ENCODE measurements at places on chromosomes 5 and 9. TPM values are rescaled to one million over a fixed set of nuclear protein-coding genes. Genes with fewer than 3 reads are reported as not detected.

DNA sequence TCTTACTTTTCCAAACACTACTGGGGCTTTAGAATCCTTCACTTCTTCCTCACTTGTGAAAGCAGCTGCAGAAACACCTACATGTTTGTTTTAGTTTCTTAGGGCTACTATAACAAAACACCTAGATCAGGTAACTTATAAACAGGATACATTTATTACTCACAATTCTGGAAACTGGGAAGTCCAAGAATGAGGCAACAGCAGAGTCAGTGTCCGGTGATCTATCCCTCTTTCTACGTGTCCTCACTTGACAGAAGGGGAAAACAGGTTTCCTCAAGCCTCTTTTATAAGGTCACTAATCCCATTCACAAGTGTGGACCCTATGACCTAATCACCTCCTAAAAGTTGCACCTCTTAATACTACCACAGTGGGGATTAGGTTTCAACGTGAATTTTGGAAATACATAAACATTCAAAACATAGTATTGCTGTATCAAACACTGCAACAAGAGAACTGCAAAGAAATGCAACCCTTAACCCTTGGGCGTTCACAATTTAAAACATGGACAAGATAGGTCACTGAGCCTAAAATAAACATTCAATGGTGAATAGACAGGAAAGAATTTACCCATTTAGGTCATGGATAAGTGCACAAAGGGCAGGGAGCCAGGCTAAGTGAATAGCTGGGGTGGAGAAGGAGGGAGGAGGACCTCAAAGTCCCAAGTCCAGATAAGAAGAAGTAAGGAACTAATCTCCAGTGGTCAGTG, 104.3 kb downstream of the PIK3R1 start:
- H3K36me3 ChIP-seq: no peaks in the 10 kb centered on the region
- no peak overlapping the region for H3K4me3 ChIP-seq
- H3K4me1 ChIP-seq: no peaks in the 10 kb centered on the region
- H3K27ac ChIP-seq: no peak overlapping the region
- no peaks in the 10 kb centered on the region for H3K27me3 ChIP-seq

DNA sequence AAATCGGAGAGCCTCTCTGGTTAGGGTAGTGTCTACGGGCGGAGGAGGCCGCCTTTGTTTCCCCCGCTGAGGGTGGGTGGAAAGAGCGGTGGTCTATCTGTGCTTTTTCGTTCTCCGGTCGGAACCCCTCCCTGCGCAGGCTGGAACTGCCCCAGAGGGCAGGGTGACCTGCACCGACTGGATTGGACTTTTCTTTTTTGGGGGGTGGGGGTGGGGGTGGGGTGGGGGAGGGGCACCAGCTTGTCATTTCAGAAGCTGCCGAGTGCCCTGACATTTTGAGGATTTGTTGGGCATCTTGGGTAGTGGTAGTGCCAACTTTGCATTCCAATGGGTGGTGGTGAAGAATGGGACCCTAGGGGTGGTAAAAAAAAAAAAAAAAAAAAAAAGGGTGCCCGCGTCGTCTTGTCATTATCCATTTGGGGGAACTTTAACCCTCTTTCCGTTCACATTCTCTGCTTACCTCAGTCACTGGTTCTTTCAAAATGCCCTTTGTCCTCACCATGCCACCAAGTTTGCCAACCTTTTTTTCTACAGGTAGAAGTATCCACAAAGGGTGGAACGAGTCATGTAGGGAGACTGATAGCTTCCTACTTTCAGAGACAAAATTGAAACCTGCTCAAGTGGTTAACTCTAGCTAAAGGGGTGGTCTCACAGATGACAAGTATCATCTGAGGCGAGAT, 1.3 kb downstream of the UBE2R2 start:
- H3K27ac ChIP-seq: peak overlapping the region; percentile 99
- peak overlapping the region; percentile 90 for H3K4me3 ChIP-seq
- H3K36me3 ChIP-seq: no peaks in the 10 kb centered on the region

- DNase-seq: no peak
- H3K27ac ChIP-seq: no peak overlapping the region
- no peaks in the 10 kb centered on the region for H3K27me3 ChIP-seq
- H3K36me3 ChIP-seq: no peaks in the 10 kb centered on the region
- no peak overlapping the region for H3K4me3 ChIP-seq
- no peaks in the 10 kb centered on the region for H3K4me1 ChIP-seq
These were observed 10.5 kb upstream of the AHRR start for GRCh38 chr5:310941-311434.

- no peaks in the 10 kb centered on the region for H3K27me3 ChIP-seq
- DNase-seq: no peak
- no peaks in the 10 kb centered on the region for H3K36me3 ChIP-seq
- no peak overlapping the region for H3K27ac ChIP-seq
- no peaks in the 10 kb centered on the region for H3K4me1 ChIP-seq
These were observed 265.7 kb upstream of the KLF4 start for GRCh38 chr9:107755246-107755645.

DNA sequence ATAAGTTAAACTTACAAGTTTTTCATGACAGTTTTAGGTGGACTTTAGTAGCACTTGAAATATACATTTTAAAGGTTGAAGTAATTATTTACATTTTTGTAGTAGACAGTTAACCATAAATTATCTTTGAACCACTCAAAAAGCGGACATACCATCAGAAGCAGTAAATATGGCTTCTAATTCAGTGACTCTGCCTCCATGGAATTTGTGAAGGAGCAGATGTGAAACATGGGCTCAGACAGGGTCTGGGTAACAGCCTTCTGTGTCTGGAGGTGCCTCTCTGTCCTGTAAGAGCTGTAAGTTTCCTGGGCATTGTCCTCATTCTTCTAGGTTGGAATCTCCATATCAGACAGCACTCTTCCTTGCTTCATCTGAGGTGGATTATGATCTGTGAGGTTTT, 12.4 kb downstream of the RLN2 start:
- H3K4me1 ChIP-seq: no peaks in the 10 kb centered on the region
- no peaks in the 10 kb centered on the region for H3K27me3 ChIP-seq
- no peak overlapping the region for H3K4me3 ChIP-seq
- no peaks in the 10 kb centered on the region for H3K36me3 ChIP-seq
- DNase-seq: no peak
- H3K27ac ChIP-seq: no peak overlapping the region

GRCh38 chr5:149345147-149345891, at the start of gene GRPEL2:
TSS of gene GRPEL2 (plus strand) at chr5:149345499. CDS start at chr5:149345540, 41 bp downstream.
- no peaks in the 10 kb centered on the region for H3K36me3 ChIP-seq
- peak; percentile 96 for DNase-seq
- peak within 1 kb of the TSS; percentile 55 for H3K4me3 ChIP-seq
- H3K27me3 ChIP-seq: no peaks in the 10 kb centered on the region

- H3K27ac ChIP-seq: no peak overlapping the region
- no peaks in the 10 kb centered on the region for H3K4me1 ChIP-seq
- H3K27me3 ChIP-seq: no peaks in the 10 kb centered on the region
- DNase-seq: no peak
These were observed 32.9 kb downstream of the TRPC7 start for GRCh38 chr5:136332223-136333015.

GRCh38 chr5:175257847-175258194, 186.2 kb downstream of the DRD1 start:
- DNase-seq: no peak
- no peaks in the 10 kb centered on the region for H3K36me3 ChIP-seq
- no peak overlapping the region for H3K4me3 ChIP-seq
- H3K27me3 ChIP-seq: no peaks in the 10 kb centered on the region
- H3K27ac ChIP-seq: no peak overlapping the region
- no peaks in the 10 kb centered on the region for H3K4me1 ChIP-seq

Gene CRB2
- total RNA-seq: 2.2 TPM

Gene ANKRD20A1
- total RNA-seq: not detected

Gene FREM1
- 92.6 TPM for total RNA-seq

Gene FBP1
- total RNA-seq: 0.90 TPM

All from uterus (tissue), 4 donors.